ENCODE measurements at places on chromosomes 7 and 10. TPM values are rescaled to one million over a fixed set of nuclear protein-coding genes. Genes with fewer than 3 reads are reported as not detected.
A peak's percentile ranks its signal among the peaks of the same experiment; 100 is the strongest.

DNA sequence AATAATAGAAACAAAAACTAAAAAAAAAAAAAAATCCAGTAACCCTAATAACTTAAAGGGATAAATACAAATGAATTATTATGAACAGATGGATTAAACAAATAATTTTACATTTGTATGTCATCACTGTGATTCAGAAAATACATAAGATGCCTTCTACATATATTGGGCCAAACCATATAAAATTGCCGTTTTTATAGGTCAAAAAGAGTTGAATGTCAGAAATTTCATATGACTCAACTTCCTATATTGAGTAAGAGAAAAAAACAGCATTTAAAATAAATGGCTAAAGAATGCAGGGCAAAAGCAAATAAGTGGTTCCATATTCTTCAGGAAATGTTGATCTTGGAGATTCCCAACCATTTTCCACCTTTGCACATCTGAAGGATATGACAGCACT, 9.4 kb downstream of the SLC35B4 start:
- DNase-seq: no peak
- H3K4me1 ChIP-seq: no peaks in the 10 kb centered on the region
- no peak overlapping the region for H3K4me3 ChIP-seq
- no peaks in the 10 kb centered on the region for H3K27me3 ChIP-seq
- no peak overlapping the region for H3K27ac ChIP-seq
- peaks cover 3% of the 10 kb centered on the region for H3K36me3 ChIP-seq

- DNase-seq: no peak
- H3K27ac ChIP-seq: no peak overlapping the region
- H3K36me3 ChIP-seq: no peaks in the 10 kb centered on the region
- peaks cover 5% of the 10 kb centered on the region for H3K4me1 ChIP-seq
- peaks cover 24% of the 10 kb centered on the region for H3K27me3 ChIP-seq
These were observed 29.1 kb downstream of the FOXL3 start for GRCh38 chr7:318878-319661.

DNA sequence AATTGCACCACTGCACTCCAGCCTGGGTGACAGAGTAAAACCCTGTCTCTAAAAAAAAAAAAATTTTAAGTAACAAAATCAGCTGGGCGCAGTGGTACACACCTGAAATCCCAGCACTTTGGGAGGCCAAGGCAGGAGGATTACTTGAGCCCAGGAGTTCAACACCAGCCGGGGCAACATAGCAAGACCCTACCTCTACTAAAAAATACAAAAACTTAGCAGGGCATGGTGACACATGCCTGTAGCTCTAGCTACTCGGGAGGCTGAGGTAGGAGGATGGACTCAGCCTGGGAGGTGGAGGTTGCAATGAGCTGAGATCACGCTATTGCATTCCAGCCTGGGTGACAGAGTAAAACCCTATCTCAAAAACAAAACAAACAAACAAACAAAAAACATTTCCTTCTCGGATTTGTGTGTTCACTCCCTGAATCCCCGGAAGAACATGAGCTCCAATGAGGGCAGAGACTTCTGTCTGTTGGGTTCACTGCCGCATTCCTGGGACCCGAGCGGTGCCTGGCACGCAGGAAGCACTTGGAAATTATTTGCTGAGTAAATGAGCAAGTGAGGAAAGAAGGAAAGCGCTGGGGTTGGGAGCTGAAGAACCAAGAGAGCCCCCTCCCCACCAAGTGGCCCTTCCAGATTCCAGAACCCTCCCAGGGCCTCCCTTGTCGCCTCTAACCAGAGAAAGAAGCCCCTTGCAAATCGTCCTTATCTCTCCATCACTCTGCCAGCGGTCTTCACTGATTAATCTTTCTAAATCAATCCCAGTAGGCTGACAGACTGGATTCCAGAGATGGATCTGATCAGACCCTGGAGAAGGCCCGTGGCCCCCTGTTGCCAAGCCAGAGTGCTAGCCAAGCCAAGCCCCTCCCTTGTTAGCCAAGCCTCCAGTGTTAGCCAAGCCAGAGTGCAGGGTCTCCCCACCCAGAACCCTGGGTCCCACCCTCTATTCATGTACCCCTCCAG, 6.2 kb downstream of the TNRC18 start:
- no peaks in the 10 kb centered on the region for H3K27me3 ChIP-seq
- peaks cover 17% of the 10 kb centered on the region for H3K4me1 ChIP-seq
- no peak for DNase-seq
- no peak overlapping the region for H3K4me3 ChIP-seq
- H3K36me3 ChIP-seq: peaks cover 6% of the 10 kb centered on the region
- H3K27ac ChIP-seq: peak overlapping the region; percentile 99

Gene SYPL1
- 76.4 TPM for total RNA-seq

Gene NKX1-2
- total RNA-seq: not detected

Gene THSD7A
- 0.64 TPM for total RNA-seq
